Astrocyte of the cerebellum (primary cell): ENCODE measurements at places on chromosomes 5 and 9.

DNA sequence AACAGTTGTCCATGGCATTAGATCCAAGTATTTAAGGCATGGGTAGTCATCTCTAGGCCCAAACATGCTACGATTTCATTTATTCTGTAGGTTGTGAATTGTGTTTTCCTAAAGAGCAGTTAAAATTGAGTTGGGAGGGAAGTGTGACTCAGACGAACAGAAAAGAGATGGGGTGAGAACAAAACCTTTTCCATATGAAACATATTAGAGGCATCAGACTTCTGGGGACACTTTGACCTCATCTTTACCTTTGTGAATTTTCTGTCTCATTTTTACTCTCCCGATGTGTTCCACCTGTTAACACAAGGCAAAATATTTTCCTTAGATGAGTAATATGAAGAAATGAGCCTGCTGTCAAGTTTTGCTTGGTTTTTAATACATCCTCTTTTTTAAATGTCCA lies 181.3 kb downstream of the ESM1 start:
- DNase-seq: no peak

GRCh38 chr5:53871050-53871449 lies 310.6 kb downstream of the NDUFS4 start:
- DNase-seq: no peak

DNA sequence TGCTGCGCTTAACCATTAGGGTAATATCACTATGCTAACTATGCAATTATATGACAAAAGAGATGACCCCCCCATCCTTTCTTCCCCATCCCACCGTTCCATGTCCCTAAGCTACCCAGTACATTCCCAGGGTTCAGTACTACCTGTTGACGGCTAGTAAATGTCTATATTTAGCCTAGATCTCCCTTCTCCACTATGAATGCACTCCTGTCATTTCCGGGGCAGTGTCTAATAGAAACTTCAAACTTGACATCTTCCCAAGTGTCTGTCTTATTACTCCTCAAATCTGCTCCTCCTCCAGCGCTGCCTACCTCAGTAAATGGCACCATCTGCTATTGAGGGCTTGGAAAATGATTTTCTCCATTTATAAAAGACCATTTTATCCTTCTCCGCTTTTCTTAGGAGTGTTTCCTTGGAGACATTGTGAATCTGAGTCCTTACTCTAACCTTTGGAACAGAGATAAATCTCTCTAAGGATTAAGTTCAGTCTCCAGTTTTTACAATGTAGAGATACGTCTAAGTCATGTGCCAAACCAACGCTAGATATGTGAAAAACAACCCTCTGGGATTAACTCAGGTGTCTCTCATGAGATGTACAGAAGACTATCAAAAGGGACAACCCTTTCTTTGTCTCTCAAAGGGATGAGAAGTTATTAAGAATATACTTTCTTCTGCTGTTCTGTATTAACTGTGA lies 114.9 kb downstream of the BNC2 start:
- DNase-seq: no peak

DNA sequence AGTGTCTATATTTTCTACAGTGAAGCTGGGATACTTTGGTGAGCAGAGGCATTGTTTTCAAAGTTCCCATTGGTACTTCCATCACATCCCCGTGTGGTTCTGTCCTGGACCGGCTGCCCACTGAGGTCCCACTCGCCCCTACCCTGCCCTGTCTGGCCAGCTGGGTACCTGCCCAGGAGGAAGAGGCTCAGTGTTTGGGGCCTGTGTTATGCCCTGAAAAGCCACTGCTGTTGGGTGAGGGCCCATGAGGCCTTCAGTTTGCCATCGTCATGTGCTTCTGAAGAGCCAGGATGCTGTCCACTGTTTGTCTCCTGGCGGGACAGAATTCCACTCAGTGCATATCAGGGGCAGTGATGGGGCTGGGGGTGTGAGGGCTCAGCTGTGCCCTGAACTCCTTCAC lies 2.6 kb upstream of the CEP72 start:
- DNase-seq: no peak

GRCh38 chr5:1501372-1502045 lies 22.3 kb downstream of the LPCAT1 start:
- DNase-seq: no peak

DNA sequence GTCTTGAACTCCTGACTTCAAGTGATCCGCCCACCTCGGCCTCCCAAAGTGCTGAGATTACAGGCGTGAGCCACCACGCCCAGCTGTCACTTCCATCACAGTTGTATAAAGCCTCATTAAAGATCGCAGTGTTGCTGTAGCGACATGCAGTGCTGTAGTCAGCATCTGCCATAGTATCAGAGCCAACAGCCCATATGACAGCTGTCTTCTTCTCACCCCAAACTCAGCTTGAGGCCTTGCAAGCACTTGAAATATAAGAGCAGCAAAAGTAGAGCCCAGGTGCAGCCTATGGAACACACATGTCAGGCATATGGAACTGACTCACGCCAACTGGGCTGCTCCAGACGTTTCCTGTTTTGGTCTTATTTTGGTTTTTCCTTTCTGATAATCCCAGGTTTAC lies 167.8 kb downstream of the TRIO start:
- no peak for DNase-seq

GRCh38 chr5:158736150-158736870 lies 363.4 kb downstream of the EBF1 start:
- DNase-seq: no peak
